ENCODE measurements at places on chromosomes 6 and 20.

GRCh38 chr20:50392138-50392866 lies 117.9 kb upstream of the PTPN1 start:
- no peak for DNase-seq

DNA sequence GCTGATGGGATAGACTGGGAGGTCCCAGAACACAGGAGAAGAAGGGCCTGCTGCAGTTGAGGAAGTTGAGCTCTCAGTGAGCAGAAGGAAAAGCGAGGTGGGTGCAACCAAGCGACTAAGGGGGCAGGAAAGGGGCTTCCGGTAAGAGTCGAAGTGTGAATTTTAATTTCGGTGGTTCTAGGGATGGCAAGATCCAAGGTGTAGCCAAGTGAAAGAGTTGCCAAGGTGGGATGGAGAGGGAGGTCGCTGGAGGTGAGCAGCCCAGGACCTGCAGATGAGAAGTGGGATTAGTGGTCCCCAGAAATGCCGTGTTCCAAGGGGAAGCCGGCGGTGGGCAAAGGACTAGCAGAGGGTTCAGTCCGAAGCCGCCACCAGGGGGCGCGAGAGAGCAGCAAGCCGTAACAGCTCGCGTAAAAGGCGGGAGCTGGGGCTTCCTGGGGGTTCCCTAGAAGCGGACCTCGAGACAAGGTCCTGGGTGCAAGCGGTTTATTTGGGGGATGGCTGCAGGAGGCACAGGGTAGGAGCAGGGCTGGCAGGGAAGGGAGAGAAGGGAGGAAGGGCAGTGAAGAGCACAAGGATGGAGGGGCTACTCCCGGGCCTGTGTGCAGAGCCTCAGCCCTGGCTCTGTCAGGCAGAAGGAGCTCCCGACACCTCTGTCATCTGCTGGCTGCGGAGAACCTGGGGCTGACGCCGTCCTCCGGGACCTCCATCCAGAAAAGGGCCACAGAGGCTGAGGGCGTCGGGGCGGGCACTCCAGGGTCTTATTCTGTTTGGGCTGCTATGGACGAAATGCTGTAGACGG lies 103.6 kb downstream of the PAX1 start:
- DNase-seq, result no peak

- DNase-seq, result peak; percentile 39
Observed at GRCh38 chr6:28944412-28944865, 20.7 kb upstream of the TRIM27 start.

GRCh38 chr6:106155219-106155830 lies 69.2 kb downstream of the PRDM1 start:
- DNase-seq, result no peak

DNA sequence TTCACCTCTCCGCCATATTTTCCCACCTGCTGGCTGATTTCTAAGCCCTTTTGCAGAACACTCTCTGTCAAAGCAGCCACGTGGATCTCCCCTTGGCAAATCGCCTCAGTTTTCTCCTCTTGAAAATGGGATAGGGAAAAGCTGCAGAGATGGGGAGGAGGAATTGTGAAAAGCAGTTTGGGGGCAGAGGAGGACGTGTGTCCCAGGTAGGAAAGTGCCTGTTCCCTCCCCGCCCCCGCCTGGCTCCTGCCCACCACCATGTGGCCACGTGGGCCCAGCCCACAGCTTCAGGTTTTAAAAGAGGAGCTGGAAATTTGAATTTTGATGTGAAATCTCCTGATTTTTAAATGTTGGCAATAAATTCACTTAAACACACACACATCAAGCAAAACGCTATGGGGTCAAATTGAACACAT lies 3.6 kb upstream of the CEBPB start:
- no peak for DNase-seq

- DNase-seq, result no peak
Observed at GRCh38 chr6:4647414-4648365, 128.5 kb upstream of the CDYL start.

GRCh38 chr6:69105288-69105687 lies 470.2 kb downstream of the ADGRB3 start:
- no peak for DNase-seq

- DNase-seq, result no peak
Observed at GRCh38 chr20:35510951-35511735, 18.3 kb downstream of the C20orf173 start.

- DNase-seq, result peak; percentile 57
Observed at GRCh38 chr6:37535759-37536490, 36.2 kb upstream of the CCDC167 start.

DNA sequence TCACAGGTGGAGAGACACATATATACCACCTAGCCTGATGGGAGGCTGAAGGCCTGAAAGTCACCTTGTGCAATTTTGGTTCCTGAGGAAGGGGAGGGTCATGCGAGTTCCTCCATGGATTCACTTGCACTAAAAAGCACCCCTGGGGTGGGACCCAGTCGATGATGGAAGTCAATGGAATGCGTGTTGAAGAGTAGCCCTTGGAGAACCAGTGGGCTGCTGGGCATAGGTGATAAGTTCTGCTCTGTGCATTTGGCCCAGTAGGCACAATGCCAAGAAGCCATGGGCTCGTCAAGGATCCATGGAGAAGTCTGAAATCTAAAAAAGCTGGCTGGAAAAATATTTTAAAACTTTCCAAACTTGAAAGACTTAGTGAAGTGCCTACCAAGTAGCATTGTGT lies 18.9 kb upstream of the SCRT2 start:
- no peak for DNase-seq

Measured in DMS79 (cell line).